ENCODE measurements at places on chromosomes 11 and 22. TPM values are rescaled to one million over a fixed set of nuclear protein-coding genes. Genes with fewer than 3 reads are reported as not detected.

DNA sequence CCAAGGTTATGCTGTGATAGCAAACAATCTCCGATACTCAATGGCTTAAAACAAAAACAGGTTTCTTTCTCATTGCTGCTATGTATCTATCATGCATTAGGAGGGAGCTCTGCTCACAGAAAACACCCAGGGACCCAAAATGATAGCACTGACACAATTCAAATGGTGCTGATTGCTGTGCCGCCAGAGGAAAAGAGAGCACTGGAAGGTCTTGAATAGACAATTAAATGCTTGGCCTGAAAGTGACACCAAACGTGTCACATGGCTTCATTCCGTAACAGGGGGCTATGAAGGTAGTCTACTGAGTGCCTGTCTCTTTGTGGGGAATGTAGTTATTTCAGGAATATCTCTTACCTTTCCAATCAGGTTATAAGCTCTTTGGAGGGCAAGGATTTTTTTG lies 94.2 kb downstream of the FAR1 start:
- no peak for DNase-seq

IGHMBP2 gene
- total RNA-seq: 17.7 TPM

OR52K1 gene
- not detected for total RNA-seq

GRCh38 chr11:83042964-83043711 lies 28.6 kb downstream of the RAB30 start:
- no peak for DNase-seq

- DNase-seq: no peak
Observed at GRCh38 chr11:122269824-122270223, 153.8 kb upstream of the BLID start.

DNA sequence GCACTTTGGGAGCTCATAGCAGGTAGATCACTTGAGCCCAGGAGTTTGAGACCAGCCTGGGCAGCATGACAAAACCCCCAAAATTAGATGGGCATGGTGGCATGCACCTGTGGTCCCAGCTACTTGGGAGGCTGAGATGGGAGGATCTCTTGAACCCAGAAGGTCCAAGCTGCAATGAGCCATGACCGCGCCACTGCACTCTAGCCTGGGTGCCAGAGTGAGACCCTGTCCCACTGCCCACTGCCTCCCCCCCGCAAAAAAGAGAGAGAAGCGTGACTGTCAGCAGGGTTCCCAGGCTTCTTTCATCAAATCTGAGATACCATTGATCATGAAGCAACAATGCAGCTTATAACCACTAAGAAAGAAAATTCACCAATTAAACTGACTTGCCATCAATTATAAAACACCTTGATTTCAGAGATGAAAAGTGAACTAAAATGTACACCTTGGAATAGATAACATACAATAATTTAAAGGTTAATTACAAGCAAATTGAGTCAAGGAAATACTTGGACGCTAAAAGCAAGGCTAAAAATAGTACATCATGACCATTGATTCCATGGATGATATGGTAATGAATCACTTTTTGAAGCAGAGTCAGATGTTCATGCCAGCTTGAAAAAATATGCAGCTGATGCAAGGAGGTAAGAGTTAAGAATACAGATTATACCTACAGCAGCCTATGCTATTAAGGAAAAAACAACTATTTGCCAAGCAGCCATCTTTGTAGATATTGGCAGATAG lies 90.8 kb upstream of the ALKBH3 start:
- DNase-seq: no peak

APLP2 gene
- 1,569 TPM for total RNA-seq

- DNase-seq: no peak
Observed at GRCh38 chr11:99565333-99565732, 544.6 kb downstream of the CNTN5 start.

GRCh38 chr11:73126804-73127480 lies 15.2 kb downstream of the FCHSD2 start:
- DNase-seq: no peak

- DNase-seq: no peak
Observed at GRCh38 chr11:70700453-70700852, 302.1 kb downstream of the CTTN start.

GRCh38 chr22:24323695-24324094 lies 53.1 kb downstream of the SPECC1L start:
- DNase-seq: no peak

RAG1 gene
- total RNA-seq: 3.8 TPM

All from glomerular endothelial cell (primary cell).